ENCODE measurements at places on chromosomes 6 and 20. TPM values are rescaled to one million over a fixed set of nuclear protein-coding genes. Genes with fewer than 3 reads are reported as not detected.

GRCh38 chr6:54111341-54112045, at the start of gene MLIP:
Gene MLIP (plus strand): TSS chr6:54111443. CDS start chr6:54111480, 37 bp downstream.
- no peak for DNase-seq

DNA sequence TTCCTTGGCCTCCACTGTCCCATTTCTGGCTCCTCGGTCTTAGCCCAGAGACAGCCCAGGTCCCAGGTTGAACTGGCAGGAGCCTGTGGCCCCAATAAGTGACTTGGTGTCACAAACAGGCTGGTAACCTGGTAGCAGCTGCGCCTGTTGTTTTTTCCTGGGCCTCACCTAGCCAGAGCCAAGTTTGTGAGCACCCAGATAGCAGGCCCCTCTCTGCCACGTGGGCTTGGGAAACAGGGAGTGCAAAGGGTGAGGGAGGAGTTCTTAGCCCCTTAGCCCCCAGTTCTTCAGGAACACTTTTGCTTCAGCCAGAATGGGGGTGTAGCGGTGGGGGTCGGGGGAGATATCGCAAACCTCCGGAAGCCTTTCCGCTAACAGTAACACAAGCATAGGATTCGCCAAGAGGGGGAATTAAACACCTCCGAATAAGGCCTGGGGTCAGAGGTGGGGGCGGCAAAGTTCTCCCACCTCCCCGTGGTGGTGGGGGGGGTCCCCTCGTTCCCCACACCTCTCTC, 760 bp downstream of the C6orf132 start:
- DNase-seq: no peak

DNA sequence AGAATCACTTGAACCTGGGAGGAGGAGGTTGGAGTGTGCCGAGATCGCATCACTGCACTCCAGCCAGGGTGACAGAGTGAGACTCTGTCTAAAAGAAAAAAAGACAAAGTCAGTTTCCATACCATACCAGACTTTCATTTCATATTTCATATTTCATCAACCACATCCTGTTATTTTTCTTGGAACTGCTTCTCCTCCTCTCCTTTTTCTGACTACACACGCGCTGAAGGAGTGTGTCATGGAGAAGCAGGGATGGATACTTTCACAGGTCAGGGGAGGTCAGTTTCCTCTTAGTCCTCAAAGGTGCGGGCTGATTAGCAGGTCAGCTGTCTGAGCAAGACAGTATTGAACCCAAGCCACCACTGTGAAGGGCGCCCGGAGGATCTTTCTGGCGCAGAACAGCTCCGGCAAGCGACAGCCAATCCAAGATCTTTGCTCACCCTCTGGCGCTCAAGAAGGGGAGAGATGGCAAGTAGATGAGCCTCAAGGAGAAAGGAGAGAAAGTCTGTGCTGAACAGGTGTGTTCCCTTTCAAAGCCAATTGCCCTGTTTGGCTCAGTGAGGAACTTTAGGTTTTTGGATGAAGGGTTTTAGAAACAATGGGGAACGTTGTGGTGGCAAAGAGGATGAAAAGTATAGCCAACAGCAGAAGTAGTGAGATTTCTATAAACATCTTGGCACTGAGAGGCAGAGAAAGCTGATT, 18.9 kb upstream of the SYNJ2 start:
- DNase-seq: no peak

DNA sequence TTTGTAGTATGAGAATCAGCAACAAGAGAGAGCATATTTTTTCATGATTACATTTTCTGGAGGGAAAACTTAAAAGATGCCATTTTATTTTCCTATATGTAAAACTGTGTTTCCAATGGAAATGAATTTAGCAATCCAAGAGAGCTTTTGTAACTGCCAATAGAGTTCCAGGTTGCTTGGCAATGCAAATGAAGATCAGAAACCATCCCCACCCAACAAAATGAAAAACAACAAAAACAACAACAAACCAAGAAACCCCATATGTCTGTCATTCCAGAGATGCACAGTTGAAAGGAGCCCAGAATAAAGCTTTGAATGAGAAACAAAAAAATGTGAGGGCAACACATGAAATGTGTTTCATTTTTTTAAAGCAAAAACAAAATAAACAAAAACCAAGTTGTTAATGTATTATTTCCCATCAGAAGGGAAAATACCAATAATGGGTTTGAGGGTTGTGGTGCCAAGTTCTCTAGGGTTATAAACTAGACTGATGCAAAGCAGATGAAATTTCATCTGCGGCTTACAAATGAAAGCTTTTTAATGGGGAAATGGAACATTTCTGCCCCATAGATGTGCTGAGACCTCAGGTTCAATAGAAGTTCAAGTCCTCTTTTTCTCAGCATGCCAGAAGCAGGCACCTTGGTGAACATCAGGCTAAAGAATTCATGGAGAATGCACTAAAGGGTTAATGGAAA, 121.5 kb upstream of the MCHR2 start:
- no peak for DNase-seq

Gene EDN1
- 51.7 TPM for total RNA-seq

Gene CRISP2
- total RNA-seq: 0.33 TPM

GRCh38 chr6:93105017-93105416, 314.3 kb downstream of the EPHA7 start:
- DNase-seq: no peak

DNA sequence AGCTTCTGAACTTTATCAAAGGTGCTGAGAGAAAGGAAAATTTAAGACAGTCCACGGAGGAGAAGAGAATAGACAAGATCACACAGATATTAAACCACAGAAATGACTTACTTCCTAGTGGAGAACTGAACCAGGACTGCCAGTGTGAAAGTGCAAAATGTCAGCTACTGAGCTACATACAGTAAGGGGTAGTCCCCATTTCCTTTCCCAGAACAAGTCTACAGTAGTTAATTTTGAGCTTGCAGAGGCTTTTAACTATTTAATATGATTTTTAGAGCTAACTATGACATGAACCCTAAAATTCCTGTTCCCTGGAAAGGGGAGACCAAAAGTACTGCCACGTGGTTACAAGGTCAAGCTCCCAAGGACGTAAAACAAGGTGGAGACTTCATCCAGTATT, 45.1 kb downstream of the CEP85L start:
- no peak for DNase-seq

DNA sequence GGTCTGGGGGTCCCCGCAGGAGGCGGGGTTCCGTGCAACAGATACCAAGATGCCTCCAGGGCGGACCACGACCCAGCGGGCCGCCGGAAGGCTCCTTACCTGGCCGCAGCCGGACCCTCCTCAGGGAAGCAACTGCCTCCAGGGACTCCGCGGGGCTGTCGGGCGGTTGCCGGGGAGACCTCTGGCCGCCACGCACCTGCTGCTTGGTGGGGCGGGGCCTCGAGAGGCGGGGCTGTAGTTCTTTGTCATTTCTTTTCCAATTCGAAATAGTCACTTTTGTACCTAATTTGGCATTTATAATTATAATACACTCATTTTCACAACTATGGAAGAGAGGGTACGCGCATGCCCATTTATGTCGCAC, 647 bp downstream of the AK9 start:
- DNase-seq: peak; percentile 28

Gene ADGB
- total RNA-seq: not detected

Measured in breast epithelium (tissue), 4 donors.